8988T (cell line): ENCODE measurements at places on chromosomes 4 and X.

DNA sequence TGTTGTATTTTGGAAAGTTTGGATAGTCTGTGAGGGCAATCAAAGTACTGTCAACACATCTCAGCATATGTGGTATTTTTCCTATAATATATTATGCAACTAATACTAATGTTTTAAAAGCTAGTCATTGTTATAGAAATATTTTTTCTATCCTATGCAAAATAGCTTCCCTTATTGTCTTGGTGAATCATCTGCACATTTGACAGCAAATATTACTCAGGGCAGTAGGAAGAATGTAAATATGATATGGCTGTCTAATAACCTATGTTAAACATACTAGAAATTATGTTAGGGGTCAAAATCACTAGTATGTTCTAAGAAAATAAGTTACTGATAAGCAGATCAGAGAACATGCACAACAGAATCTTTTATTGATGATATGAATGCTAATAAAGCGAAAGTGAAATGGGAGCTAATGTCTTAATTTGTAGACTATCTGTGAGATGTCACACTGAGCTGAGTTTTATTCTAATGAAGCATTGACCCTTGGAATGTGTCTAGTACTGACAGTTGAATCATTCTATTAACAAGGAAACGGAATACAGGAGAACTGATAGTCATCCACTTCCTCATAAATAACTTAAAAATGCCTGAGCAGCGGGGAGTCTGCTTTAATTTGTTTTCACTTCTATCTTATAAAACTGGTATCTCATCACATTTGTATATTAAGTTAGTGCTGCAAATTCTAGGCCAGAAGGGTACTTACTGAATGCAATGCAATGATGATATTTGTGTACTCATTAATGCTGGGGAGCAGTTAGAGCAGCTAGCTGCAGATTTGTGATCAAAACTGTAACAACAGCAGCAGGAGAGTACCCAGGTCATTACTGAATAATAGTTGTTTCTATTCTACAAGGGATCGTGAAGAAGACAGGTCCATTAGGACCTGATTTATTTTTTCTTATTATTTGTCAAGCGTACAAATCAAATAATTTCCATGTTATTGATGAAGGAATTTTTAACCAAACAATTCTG lies 440.3 kb upstream of the AADAT start:
- no peak for DNase-seq

GRCh38 chr4:78513411-78513975 lies 38.1 kb upstream of the ANXA3 start:
- no peak for DNase-seq

DNA sequence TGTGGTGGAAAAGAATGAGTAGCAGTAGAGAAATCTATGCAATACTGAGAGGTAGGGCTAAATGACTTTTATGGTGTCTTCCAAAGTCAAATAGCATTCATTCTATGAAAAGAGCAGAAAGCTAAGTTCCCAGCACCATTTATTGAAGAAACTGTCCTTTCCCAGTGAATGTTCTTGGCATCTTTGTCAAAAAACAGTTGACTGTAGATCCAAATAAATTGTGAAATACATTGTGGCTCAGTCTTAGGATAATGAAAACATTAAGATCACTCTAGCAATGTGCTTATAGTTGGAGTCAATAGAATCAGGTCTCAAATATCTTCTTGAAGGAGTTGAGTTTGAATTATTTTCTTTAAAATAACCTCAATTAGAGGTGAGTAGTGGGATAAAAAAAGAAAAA lies 19.4 kb downstream of the AREG start:
- DNase-seq, result no peak

GRCh38 chr4:99593781-99594641 lies 19.4 kb downstream of the MTTP start:
- no peak for DNase-seq

DNA sequence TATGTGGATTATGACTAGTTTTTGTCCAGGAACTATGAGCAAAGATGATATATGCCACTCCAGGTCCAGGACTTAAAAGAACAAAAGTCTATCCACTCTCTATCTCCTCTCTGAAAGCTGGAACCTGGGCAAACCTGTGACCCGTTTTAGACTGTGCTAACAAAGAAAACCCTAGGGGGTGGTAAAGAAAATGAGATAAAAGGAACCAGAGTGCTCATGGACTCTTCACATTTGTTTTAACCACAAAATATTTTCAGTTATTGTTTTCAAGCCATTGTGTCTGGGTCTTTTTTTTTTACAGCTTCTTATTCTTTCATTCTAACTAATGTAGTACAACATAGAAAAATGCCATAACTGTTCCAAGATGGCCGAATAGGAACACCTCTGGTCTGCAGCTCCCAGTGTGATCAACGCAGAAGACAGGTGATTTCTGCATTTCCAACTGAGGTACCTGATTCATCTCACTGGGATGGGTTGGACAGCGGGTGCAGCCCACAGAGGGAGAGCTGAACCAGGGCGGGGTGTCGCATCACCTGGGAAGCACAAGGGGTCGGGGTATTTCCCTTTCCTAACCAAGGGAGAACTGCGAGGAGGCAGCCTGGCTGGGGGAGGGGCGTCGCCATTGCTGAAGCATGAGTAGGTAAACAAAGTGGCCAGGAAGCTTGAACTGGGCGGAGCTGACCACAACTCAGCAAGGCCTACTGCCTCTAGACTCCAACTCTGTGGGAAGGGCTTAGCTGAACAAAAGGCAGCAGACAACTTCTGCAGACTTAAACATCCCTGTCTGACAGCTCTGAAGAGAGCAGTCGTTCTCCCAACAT lies 45.1 kb downstream of the CHM start:
- DNase-seq, result no peak
